ENCODE measurements at places on chromosomes 1 and 21. TPM values are rescaled to one million over a fixed set of nuclear protein-coding genes. Genes with fewer than 3 reads are reported as not detected.

PRR9 gene
- not detected for total RNA-seq

KCNA10 gene
- not detected for total RNA-seq

TNFRSF4 gene
- total RNA-seq = 0.14 TPM

DNAJC28 gene
- 1.5 TPM for total RNA-seq

LCE1A gene
- not detected for total RNA-seq

FAM43B gene
- total RNA-seq = not detected

BCL10 gene
- total RNA-seq = 15.1 TPM

DYNLT5 gene
- total RNA-seq = 0.71 TPM

Data from smooth muscle cell of bladder (primary cell).